ENCODE measurements at places on chromosomes 2 and 18.

GRCh38 chr2:236675051-236675450, 105.4 kb downstream of the ACKR3 start:
- DNase-seq = no peak

DNA sequence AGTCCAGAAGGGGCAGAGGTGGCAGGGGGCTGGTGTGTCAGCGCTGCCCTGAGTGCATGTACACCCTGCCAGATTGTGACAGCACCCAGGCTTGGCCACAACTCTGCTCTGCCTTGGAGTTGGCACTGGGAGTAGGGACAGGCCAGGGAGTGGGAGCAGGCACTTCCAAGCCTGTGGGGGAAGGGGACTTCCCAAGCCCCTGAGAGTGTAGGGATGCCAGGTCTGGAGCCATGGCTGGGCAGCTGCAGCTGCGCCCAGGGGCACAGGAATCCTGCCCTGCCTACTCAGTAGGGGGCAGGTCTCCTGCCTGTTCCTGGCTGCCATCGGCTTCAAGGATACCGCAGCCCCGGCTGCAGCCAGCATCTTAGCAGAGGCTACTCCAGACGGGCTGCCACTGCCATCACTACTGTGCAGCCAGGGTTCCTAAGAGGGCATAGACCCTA, 109.4 kb downstream of the CALCRL start:
- DNase-seq = no peak

DNA sequence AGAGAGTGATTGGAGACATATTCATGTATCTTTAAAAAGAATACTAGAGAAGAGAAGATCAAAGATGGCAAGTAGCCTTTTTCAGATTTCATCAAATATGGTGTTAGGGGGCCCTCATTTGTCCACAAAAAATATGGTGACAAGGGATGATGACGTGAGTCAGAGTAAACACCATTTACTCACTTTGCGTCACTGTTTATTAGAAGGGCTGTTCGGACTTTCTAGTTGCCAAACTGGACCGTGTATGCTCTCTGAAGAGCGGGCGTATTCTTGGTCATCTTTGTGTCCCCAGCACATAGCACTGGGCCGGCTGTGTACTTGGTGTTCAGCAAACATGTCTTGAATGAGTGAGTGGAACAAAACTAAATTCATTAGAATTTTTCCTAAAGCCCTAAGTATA, 37.5 kb downstream of the TTC39C start:
- no peak for DNase-seq

DNA sequence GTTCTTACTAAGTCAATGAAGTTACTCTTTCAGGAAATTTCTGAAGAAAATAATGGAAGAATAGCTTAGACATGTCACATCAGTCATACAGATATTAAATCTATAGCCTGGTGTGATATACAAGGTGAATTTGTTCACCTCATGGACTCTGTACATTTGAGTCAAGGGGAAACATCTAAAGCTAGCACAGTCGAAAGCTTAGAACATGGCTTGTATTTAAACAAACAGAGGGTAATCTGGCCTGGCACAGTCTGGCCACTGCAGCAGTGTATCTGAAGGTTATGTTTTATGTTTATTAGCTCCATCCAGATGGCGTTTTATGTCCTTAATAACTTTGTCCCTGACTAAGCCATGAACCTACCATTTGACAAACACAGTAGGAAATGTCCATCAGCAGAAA, 817.3 kb downstream of the SATB2 start:
- DNase-seq = no peak

- no peak for DNase-seq
These were observed 543.8 kb downstream of the ERBB4 start for GRCh38 chr2:211994806-211995205.

DNA sequence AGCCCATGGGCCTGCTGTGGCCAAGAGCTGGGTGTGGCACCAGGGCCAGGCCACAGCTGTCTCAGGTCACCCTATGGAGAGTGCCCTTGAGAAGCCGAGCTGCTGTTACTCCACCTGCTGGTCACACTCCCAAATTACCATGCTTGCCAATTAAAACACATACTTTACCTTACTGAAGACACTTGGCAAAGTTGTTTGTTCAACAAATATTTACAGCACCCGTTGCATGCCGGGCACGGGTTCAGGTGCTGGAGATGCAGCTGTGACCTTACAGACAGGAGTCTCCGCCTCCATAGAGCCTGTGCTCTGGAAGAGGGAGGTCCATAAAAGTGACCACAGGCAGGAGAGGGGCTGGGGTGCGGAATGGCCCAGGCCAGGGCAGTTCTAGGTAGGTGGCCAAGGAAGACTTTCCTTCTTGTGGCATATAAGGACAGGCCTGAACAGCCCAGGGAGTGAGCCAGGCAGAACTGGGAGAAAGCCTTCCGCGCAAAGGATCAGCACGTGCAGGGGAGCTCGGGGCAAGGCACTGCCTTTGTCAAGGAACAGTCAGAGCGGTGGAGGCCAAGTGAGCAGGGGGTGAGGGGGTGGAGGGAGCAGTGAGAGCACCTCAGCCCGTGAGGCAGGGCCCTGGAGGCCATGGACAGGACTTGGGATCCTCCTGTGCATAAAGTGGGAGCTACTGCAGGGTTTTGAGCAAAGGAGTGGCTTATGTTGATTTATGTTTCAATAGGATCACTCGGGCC, 23.6 kb upstream of the RBM44 start:
- DNase-seq = peak; percentile 14
